ENCODE measurements at places on chromosomes 1 and 21.
A peak's percentile ranks its signal among the peaks of the same experiment; 100 is the strongest.

DNA sequence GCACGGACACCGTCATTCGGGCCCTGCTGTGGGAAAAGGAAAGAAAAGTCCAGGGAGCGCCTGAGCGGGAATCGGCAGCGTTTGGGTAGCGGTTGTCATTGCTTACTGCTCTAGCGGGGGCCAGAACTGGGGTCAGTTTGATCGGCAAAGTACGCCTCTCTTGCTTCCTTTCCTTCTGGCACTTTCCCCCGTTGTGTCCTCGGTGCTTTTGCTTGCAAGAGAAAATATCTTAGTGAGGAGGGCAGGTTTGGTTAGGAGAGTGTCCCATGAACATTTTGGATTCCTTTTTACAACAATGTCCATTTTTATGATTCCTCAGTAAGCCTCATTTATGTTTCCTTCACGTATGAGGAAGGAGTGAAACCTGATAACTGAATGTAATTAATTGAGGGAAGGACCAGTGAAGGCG lies 670 bp downstream of the ST3GAL3 start:
- DNase-seq: no peak

- no peak for DNase-seq
These were observed 512.7 kb upstream of the ZRANB2 start for GRCh38 chr1:71593523-71593922.

DNA sequence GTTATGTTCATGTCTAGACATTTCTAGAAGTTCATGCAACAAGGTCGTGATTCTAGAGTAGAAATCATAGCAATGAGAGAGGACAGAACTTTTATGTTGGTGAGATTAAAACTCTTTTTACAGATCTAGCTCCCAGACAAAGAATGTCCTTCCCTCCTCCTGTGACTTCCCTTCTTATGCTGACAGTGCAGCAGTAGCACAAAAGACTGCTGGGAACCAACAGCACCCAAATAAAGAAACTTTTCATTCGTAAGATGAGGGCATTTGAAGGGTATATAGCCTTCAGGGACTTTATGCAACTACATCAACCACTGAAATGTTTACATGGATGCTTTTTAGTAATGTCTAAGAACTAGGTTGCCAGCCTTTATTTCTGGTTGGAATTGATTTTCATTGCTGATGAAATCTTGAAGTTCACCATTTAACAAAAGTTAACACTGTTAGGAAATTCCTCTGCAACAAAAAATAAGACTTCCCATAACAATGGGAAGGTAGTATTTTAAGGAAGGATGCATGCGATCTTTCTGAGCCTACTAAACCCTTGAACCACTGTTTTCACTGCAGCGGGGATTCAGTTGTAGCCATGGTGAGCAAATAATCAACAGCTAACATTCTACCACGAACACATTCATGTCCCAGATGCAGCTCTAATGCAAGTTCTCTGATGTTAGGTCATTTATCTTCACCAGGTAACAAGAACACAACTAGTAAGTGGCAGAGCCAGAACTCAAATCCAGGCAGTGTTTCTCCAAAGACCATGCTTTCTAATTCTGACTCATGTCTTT lies 672.8 kb downstream of the PTPRC start:
- no peak for DNase-seq

DNA sequence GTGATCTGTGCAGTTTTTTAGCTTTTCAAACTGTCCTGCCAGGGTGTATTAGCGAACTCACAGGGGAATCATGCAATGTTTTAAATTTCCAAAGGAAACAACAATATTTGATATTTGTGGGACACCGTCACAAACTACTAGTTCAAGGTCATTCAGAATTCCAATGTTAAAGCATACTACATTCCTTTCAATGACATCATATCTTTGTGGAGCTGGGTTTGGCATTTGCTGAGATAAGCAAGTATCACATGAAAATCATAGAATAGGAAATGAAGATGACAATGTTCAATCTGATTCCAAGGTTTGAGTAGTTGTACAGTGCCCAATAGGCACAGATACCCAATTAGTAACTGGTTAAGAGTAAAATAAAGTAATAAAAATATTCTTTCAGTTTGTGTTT lies 35.6 kb downstream of the NUF2 start:
- no peak for DNase-seq

GRCh38 chr1:204738506-204738905 lies 53.0 kb upstream of the LRRN2 start:
- DNase-seq: no peak

GRCh38 chr1:172343240-172344160 lies 77.0 kb upstream of the C1orf105 start:
- DNase-seq: no peak

DNA sequence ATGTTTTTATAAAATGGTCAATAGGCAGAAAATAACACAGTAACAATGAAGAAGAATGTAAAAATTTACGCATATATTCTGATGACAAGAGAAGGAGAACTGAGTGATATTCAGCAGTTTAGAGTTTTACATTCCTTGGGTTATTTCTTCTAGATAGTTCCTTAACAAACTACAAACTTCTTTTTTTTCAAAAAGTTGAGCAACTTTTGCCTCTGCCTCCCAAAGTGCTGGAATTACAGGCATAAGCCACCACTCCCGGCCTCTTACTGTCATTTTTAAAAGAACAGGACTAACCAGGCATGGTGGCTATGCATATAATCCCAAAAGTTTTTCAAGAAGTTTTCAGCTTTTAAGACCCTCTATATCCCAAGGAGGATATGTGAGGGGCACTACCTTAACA lies 32.9 kb downstream of the ARNT start:
- DNase-seq: no peak

GRCh38 chr1:245054507-245055270 lies 100.1 kb upstream of the KIF26B start:
- no peak for DNase-seq

- no peak for DNase-seq
These were observed 14.8 kb upstream of the ARHGEF16 start for GRCh38 chr1:3439346-3440299.

- DNase-seq: no peak
These were observed 990.0 kb downstream of the KCNT2 start for GRCh38 chr1:195618287-195618686.

DNA sequence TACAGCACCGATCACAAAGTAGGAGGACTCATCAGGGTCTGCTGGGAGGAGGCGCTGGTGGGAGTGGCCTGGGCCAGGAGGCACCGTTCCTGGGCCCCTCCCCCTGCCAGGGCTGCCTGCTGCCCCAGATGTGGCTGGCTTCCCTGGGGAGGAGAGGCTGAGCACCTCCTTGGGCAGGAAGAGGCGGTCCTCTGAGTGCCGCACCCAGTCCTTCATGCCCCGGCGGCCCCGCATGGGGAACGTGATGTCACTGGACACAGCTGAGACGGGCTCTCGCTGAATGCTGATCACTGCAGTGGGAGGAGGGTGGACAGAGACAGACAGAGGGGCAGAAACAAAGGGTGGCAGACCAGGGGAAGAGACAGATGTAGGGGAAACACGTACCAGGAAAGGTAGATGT lies 24.8 kb downstream of the ADGRB2 start:
- DNase-seq: peak; percentile 47

DNA sequence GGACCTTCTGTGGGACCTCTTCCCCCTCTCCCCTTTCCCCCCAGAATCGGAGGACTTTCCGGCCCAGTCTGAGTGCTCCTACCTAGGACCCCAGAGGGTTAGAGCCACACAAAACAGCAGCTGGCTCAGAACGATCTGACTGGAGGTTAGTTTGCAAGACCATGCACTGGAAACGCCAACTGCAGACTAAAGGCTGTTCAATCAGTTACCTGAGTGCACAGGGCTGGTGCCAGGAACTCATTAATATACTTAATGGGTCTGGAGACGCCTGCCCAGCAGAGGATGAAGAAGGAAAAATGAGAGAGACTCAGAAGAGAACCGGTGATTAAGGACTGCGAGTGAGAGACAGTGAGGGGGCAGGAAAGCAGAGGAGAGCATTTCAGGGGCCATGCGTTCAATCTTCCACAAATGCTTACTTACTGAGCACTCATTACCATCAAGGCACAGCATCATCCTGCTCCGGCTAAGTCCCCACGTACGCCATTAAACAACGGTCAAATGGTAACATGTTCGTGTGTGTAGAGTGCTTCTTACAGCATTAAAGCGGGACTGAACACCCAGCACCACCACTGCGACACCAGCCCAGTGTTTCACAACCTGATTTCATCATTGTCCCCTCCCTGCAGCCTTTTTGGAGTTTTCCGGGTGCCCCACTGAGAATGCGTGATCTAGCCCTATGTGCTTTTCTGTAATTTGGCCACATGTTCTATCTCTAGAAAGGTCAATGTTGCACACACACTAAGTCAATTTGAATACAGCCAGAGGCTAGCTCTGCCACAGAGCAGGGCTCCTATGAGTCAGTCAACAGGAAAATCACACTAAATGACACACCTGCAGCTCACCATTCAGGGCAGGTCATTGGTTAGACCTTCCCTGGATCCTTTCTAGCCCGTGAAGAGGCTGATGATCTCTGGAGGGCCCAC lies 7.6 kb downstream of the ENO1 start:
- no peak for DNase-seq

DNA sequence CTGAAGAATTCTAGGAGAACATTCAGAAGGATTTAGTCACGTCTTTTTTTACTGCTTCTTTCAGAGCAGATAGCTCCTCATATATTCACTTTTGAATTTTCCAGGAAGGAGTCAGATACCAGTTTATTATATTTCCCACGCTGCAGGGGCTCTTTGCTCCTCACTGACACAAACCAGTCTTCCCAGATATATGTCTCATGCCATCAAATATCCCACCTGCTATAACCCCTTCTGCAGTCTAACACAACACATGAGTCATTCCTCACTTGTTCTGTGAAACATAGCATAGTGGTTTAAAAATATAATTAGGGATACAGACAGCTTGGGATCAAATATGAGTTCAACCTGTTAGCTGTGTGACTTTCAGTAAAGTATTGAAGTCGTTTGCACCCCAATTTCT lies 251.7 kb upstream of the DPYD start:
- DNase-seq: no peak

DNA sequence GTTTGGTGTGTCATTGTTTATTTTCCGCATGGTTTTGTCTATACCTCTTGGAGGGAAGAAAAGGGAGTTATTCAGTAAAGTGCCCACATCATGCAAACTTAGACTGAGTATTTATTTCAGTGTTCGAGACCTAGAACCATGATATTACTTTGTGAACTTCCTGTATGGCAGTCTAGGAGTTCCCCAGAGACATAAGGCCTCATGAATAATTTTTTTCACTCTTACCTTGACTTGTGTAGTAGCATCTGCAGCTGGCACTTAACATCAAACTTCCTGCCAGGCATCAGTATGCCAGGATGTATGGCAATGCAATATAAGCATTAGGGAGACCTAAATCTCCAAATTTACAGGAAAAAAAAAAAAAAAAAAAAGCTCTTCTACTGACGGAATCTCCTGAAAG lies 287.7 kb downstream of the NEGR1 start:
- no peak for DNase-seq

GRCh38 chr1:219209578-219209977 lies 35.9 kb downstream of the LYPLAL1 start:
- no peak for DNase-seq

DNA sequence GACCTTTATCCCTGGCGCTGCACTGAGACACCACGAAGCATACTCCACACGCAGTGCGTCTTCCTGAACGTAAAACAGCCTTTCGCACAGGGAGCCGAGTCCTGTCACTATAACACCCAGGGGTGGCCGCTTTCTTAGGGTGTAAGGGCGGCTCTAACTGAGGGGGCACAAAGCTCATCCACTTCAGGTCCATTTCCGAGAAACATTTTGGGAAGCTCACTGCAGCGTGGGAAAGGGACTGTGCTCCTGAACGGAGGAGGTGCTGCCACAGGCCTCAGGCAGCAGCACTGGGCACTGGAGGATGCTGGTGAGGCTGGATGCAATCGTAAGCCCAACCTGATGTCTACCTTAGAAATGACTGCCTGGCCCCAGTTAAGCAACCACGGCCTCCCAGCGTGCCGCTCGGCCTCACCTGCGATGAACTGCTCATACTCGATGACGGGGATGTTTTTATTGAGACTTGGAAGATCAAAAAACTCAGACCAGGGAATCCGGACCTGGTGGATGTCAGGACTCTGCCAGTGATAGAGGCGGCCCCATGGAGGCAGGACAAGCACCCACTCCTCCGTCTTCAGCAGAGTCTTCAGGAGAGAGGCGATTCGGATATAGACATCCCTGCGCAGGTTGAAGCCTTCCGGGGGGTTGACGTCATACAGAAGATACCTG lies 2.3 kb downstream of the POFUT2 start:
- no peak for DNase-seq

GRCh38 chr1:167509587-167509986 lies 8.7 kb downstream of the CD247 start:
- no peak for DNase-seq

DNA sequence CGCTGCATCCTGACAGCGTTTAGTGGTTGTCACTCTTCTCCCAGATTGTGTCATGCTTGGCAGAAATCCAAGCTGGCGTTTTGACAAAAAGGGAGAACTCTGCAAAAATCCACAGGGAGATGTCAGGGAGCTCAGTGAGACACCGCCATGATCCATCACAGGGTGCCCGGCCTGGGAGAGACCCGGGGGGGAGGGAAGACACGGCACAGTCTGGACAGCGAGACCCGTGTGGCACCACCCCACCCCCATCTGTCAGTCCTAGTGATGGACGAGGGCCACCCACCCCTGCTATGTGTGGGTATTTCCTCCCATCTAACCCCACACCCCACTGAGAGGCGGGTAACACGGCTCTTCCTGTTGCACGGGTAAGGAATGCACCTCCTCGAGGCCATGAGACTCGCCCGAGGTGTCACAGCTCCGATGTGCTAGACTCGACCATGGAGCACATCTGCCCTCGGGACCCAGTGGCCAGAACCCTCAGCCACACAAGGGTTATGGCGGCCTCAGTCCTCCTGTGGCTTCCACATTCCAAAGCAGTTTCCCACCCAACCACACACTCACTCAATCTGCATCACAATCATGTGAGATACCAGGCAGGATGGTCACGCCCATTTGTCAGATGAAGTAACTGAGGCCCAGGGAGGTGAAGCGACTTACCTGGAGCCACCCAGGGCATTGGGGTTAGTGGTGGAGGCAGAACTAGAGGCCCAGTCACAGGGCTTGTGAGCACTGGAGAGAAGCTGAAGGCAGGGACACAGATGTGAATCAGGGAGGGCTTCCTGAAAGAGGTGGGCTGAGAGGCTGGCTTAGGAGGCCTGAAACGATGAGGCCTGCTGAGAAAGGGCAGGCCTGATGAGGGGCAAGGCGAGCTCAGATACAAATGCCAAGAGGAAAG lies 688.5 kb downstream of the MATN1 start:
- DNase-seq: no peak

GRCh38 chr1:96880626-96881025 lies 159.0 kb downstream of the PTBP2 start:
- no peak for DNase-seq

DNA sequence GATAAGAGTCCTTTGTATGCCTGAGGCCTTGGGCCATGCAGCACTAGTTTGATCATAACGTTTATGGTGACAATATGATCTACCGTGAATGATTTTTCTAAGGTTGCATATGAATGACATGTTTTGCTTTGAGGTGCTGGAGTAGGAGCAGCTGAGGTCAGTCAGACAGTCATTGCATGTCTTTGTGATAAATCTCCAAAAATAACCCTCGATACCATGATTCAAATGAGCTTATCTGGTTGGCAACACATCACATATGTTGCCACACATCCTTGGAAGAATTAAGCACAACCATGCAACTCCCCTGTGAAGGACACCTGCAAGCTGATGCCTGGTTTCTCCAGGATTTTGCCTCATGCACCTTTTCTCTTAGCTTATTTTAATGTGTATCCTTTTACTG lies 394.5 kb downstream of the LTN1 start:
- no peak for DNase-seq

GRCh38 chr1:221716713-221717484 lies 25.0 kb downstream of the DUSP10 start:
- DNase-seq: no peak
